ENCODE measurements at places on chromosomes 5 and 9.

DNA sequence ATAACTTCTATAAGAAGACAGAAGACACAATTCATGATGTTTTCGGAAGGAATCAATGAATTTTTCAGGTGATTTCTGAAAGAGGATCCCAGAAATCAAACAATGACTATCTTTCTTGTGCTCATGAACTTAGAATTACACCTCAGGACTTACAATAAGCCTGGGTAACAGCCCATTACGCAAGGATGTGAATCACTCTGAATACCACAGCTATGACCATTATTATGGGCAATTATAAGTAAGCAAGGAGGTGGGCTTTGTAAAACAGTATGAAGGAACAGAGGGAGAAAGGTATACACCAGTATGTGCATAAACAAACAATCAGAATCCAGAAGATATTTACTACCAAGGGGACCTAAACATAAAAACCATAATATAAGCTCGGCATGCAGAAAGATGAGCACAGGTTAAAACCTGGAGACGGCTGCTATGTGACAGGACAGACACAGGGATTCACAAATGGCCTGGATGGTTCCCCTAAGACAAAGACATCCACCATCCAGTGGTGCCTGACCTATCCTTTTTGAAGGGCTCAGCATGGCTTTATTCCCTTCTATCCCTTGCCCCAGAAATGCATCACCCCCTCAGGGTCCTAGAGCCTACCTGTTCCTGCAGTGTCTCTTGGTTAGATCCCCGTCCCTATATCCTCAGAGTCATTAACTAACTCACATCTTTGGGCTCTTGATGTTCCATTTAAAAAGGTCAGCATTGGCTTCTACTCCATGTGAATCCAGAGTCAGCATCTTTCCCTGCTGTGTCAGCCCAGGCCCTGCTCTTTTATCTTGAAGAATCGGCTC, 21.8 kb upstream of the PPP2CA start:
- no peak for DNase-seq

GRCh38 chr9:4066682-4067081, 233.2 kb downstream of the GLIS3 start:
- DNase-seq = no peak

DNA sequence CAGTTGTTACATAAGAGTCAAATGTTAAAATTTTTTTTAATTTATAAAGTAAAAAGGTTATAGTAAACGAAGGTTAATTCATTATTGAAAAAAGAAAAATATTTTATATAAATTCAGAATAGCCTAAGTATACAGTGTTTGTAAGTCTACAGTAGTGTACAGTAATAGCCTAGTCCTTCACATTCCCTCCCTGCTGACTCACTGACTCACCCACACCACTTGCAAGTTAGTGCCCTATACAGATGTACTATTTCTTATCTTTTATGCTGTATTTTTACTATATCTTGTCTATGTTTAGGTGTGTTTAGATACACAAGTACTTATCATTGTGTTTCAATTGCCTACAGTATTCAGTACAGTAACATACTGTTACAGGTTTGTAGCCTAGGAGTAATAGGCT, 57.6 kb downstream of the MAMDC2 start:
- DNase-seq = no peak

GRCh38 chr9:132539096-132539495, 43.3 kb upstream of the BARHL1 start:
- no peak for DNase-seq

GRCh38 chr5:130885027-130885426, 280.0 kb downstream of the HINT1 start:
- DNase-seq = no peak

- no peak for DNase-seq
These were observed 16.5 kb downstream of the HBEGF start for GRCh38 chr5:140329739-140330481.

All from stimulated activated CD4-positive, alpha-beta T cell treated with anti-CD3 and anti-CD28 coated beads, Interleukin-4, amount 100 ng/mL, for 48 hours (primary cell).